Stimulated activated CD8-positive, alpha-beta memory T cell treated with anti-CD3 and anti-CD28 coated beads, Interleukin-2, amount 100 ng/mL, for 48 hours (primary cell): ENCODE measurements at places on chromosomes 7 and 10.

- no peak for DNase-seq
These were observed 48.2 kb upstream of the GPAM start for GRCh38 chr10:112231602-112232400.

- DNase-seq, result no peak
These were observed 33.5 kb upstream of the CADPS2 start for GRCh38 chr7:122919643-122920181.

GRCh38 chr7:57819491-57819981 lies 369.6 kb downstream of the ZNF716 start:
- no peak for DNase-seq

GRCh38 chr10:69901628-69902505 lies 100.2 kb downstream of the COL13A1 start:
- DNase-seq, result peak; percentile 5

- no peak for DNase-seq
These were observed 405.1 kb downstream of the PLXNA4 start for GRCh38 chr7:132171130-132171576.

GRCh38 chr10:111079781-111080180 lies 3.0 kb downstream of the ADRA2A start:
- DNase-seq, result no peak

GRCh38 chr10:115947104-115947503 lies 325.9 kb downstream of the GFRA1 start:
- no peak for DNase-seq

- DNase-seq, result no peak
These were observed 25.6 kb downstream of the SCD start for GRCh38 chr10:100372415-100373297.

- DNase-seq, result no peak
These were observed 35.0 kb downstream of the YKT6 start for GRCh38 chr7:44235582-44236332.

DNA sequence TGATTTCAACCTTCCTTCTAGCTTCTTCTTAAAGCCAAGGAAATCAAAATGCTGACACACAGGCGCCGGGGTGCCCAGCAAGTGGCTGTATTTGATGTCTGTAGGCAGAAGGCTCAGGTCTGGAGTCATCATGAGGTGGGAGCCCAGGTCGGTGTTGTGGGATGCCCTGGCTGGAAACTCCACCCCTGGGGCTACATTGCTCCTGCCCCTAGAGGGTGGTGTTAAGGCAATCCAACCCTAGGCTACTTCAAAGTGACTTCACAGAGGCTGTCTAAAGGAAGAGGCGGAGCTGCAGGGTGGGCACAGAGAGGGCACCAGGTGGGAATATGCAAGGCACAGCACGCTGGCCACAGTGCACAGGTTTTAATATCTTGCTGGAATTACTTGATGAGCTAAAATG lies 200.9 kb downstream of the ADAM12 start:
- no peak for DNase-seq

- no peak for DNase-seq
These were observed 39.6 kb upstream of the INHBA start for GRCh38 chr7:41742401-41743020.

GRCh38 chr7:73838642-73839041 lies 3.7 kb downstream of the METTL27 start:
- no peak for DNase-seq

DNA sequence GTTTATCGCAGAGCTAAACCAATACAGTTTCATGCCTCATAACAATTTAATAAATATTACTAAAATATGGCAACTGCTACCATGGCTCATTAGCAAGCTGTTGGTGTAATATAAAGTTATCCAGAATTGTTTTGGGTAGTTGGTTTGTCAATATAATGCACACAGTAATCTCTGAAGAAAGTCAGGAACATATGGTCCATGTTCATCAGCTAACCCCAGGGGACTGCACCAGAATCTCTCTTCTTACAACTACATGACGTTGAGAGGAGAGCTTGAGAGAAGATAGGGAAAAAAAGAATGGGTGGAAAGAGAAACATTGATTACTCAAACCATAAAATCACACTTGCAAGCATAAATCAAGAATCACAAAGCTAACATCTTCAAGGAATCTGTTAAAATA lies 333.7 kb downstream of the NRG3 start:
- DNase-seq, result no peak

GRCh38 chr10:8048281-8049008 lies 6.0 kb upstream of the GATA3 start:
- no peak for DNase-seq

GRCh38 chr7:15781944-15782343 lies 95.5 kb upstream of the MEOX2 start:
- DNase-seq, result no peak

DNA sequence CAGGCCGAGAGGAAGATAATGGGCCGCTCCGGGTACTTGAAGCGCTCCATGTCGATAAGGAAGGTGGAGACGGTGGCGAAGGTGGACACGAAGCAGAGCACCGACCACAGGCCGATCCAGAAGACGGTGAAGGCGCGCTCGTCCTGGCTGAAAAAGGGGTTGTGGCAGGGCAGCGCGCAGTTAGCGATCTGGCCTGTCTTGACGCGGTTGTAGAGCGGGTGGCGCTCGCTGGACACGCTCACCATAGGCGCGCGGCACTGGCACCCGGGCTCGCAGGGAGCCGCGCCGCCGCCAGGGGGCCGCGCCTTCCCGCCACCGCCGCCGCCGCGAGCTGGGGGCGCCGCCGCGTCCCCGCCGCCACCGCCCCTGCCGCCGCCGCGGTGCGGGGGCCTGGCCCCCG lies 1.6 kb downstream of the FZD8 start:
- DNase-seq, result no peak

DNA sequence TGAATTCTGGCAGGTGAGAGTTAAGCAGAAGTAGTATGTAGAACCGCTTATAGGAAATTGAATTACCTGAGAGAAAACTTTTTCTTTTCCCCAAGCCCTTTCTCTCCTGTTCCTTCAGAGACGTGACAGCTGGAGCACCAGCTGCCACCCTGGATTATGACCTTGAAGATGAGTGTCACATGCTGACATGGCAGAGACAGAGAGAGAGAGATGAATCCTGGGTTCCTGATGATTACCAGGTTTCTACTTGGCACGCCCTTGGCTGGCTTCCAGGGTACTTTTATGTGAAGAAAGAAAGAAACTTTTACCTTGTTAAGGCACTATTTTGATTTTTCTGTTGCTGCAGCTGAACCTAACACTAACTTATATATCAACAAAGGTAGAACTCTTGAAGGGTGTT lies 99.9 kb downstream of the GPR26 start:
- no peak for DNase-seq

- DNase-seq, result no peak
These were observed 595.7 kb downstream of the CCSER2 start for GRCh38 chr10:84924131-84924530.

- DNase-seq, result no peak
These were observed 70.3 kb downstream of the NRCAM start for GRCh38 chr7:108385834-108386422.

DNA sequence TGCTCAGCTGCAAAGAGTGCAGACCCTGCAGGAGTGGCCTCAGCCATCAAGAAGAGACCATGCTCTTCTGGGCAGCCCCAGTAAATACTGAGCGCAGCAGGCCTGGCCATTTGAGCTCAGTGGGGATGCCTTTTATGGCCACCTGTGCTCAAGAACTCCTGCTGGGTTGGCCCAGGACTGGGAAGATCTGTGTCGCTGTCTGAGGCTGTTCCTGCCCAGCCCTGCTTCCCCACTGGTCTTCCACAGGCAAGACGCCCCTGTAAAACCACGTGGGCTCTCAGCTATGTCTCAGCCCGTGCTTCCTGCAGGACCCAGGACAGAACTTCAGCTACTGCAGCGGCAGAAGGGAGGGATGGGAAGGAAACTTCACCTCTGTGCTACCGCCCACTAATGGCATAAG lies 10.5 kb upstream of the PPIF start:
- no peak for DNase-seq

- no peak for DNase-seq
These were observed 181.0 kb downstream of the PRPF18 start for GRCh38 chr10:13767676-13768178.

DNA sequence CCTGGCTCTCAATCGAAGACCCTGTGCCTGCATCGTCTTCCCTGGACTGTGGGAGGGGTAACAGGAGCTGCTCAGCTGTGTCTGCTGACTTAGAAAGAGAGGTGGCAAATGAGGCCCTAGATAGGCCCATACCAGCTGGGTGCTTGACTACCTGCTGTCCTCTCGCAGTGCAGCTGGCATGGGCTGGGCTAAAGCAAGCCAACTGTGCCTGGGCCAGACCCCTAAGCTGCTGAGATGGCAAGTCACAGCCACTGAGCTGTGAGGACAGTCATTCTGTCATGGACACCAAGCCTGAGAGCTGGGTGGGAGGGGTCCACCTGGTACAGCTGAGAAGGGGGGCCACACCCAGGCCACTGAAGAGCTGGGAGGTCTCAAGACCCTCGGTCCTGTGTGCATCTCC lies 45.8 kb upstream of the AQP1 start:
- DNase-seq, result no peak

DNA sequence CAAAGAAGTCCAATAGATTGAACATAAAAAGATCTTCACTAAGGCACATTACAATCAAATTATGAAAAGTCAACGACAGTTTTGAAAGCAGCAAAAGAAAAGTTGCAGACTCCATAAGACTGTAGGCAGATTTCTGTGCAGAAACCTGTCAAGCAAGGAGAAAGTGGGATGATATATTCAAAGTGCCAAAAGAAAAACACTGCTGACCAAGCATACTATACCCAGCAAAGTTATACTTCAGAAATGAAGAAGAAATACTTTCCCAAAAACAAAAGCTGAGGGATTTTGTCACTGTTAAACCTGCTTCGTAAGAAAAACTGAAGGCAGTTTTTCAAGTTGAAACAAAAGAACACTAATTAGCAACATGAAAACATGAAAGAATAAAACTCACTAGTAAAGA lies 145.5 kb downstream of the ZEB1 start:
- no peak for DNase-seq

DNA sequence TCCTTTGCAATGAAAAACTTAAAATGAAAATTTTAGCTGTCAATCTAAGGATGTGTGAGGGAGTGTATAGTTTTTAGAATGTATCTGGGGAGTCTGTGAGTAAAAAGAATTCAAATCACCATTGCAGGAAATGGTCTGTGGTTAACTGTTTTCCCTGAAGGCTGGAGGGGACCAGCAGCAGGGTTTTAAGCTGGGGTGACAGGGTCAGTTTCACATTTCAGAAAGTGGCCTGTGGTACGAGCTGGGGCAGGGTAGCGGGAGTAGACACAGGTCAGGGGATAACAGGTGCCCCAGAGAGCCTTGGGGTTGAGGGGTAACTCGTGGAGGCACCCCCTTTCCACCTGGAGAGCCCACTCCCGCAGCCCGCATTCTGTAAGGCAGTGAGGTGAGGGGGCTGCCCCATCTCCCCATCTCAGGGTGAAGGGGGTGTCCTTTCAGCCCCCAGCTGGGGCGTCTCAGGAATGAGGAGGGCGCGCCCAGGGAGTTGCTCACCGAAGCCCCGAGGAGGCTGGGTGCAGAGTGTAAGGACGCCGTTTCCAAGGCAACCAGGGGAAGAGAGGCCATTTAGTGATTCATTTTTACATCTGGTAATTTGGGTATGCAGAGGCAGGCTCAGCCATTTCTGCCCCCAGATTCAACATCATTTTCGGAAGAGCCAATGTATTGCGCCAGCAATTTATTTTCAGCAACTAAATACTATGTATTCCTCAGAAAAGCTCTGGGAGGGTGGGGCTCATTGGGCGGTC lies 168.9 kb downstream of the SLIT1 start:
- peak; percentile 8 for DNase-seq

DNA sequence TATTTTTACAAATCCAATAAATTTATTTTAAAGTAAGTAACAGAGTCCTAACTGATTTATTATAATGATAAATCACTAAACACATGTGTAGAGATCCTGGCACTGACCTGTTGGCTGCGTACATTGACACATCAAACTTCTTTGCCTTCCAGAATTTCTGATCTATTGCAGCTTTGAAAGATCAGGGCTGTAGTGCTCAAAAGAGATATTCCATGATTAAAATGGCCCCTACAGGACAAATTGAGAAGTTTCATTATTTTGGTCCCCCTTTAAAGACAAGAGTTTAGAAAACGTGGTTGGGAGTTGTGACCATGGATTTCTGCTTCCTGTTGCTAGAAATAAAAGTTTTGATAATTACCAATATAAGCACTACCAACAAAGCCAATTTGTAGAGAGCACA lies 87.7 kb upstream of the PDK4 start:
- no peak for DNase-seq

DNA sequence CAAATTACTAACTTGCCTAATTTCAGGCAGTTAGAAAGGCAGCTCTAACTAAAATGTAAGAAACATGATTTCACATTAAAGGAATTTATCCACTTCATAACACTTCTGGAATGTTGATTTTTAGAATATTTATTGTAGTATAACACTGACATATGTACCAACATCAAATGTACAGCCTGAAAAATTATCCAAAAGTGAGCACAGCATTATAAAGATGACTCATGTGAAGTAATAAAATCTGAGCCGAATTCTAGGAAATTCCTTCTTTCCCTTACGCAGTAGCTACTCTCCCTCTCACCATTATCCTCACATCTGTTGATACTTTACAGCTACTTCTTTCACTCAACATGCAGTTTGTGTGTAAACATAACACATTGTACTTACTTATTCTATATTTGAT lies 610.6 kb downstream of the ZWINT start:
- no peak for DNase-seq

GRCh38 chr10:113177936-113178335 lies 227.9 kb downstream of the TCF7L2 start:
- DNase-seq, result no peak

GRCh38 chr7:121339082-121339481 lies 10.3 kb downstream of the WNT16 start:
- no peak for DNase-seq

DNA sequence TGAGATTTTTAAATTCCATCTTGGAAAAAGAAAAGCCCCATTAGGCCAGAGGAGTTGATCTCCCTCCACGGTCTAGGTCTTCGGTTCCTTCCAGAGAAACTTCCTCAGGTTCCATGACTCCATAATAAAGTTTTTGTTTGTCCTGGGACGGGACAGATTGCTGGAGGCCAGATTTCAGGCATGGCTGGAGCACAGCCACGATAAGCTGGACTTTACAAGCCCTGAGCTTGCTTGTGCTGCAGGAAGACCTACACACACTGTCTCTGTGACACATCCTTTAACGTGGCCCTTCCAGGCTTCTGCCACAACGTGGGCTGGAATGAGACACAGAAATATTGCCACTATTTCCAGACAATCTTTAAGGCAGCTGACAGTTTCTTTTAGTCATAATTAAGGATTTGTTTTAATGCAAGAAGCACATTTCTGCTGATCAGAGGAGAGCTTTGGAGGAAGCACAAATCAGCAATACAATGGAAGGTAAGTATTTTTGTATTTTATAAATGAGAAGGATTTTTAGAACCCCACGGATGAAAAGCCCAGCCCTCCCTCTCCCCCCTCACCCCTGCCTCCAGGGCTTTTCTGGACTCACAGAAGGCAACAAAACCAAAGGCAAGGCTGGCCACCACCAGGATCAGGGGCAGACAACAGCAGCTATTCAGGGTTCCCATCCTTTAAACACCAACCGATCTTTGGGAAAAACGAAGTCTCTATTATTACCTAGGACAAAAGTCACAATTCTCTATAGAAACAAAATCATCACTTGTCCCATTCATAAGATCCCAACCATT lies 6.5 kb downstream of the CTBP2 start:
- no peak for DNase-seq

- no peak for DNase-seq
These were observed 189.9 kb downstream of the TFEC start for GRCh38 chr7:115840702-115841101.
